ENCODE measurements at places on chromosomes 7 and 10.

DNA sequence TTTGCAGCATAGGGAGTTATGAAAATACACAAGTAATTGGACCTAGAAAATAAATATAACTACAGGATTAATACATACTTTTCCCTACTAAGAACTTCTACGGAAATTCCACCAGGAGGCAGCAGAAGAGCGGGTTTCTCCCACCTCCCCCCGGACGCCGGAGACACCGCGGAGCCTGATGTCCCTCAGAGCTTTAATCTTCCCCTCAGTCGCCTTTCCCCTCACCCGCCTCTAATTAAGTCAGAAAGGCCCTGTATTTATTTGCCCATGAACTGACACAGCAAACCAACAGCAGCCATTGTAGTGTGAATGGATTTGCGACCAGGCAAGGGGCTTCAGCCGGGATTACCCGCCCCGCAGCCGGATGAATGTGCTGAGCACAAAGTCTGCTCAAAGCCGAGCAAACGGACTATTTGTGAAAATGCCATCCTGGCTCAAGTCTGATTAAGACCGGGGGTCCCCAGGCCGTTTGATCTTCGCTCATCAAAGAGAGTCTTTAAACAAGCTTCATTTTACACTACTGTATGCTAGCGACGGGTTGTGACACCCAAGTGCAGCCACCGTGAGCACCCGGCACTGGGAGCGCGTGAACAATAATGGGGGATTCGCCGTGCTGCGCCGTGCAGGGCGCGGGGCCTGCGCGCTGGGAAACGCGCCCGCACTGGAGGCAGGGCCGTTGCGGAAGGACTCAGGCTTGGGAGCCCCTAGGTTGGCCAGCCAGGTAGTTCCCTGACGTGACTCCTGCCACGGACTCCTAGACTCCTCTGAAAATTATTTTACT, 5.6 kb upstream of the DKK1 start:
- DNase-seq = no peak

- no peak for DNase-seq
Measured at GRCh38 chr10:76229341-76229740, 797.9 kb downstream of the LRMDA start.

- no peak for DNase-seq
Measured at GRCh38 chr10:58781873-58782488, 269.3 kb downstream of the BICC1 start.

- DNase-seq = no peak
Measured at GRCh38 chr7:8714791-8715190, 281.4 kb downstream of the NXPH1 start.

DNA sequence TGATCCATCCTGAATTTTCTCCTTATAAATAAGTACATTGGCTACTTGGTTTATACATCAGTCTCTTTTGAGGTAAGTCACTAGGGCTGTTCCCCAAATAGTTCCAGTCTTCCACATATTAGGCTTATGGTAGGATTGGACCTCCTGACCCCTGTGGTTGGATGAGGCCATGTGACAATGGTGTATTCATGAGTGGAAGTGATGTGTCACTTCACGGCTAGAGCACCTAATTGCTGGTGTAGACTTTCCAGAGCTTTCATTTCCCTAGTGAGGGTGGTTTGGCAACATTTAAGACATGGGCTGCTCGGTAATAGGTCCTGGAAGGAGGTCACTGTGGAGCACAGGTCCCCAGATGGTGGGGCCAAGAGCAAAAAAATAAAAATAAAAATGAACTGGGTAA, 141.2 kb upstream of the ABCB5 start:
- no peak for DNase-seq

GRCh38 chr10:126502441-126502840, 114.2 kb upstream of the ADAM12 start:
- DNase-seq = no peak

DNA sequence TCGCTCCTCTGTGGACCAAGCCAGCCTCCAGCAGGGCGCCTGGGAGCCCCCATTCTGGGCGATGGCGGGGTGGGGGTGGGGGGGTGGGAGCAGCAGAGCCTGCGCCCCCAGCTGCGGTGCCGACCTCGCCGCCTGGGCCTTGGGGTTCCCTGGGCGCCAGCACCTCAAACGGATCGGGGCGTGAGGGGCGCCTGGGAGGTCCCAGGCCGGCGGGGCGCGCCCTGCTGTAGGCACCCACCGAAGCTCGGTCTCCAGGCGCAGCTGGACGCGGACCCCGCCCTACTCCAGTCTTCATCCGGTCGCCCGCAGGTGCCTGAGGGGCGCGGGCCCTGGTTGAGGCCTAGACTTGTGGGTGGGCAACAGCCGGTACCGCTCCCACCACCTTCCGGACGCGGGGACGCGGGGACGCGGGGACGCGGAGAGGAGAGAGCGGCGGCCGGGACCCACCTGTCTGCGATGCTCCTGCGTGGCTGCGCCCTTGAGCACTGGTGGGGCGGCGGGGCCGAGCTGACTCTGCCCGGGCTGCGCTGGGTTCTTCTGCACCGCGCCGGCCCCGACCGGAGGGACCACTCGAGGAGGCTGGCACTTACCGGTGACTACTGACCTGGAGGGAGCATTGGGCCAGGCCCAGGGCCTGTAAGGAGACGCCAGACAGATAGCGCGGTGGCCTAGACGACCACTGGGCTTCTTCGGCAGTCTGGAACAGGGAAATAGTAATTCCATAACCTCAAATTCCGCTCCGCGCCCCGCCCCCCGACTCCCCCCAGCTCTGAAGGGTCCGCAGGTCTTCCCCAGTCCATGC, 5.5 kb upstream of the KCP start:
- no peak for DNase-seq

DNA sequence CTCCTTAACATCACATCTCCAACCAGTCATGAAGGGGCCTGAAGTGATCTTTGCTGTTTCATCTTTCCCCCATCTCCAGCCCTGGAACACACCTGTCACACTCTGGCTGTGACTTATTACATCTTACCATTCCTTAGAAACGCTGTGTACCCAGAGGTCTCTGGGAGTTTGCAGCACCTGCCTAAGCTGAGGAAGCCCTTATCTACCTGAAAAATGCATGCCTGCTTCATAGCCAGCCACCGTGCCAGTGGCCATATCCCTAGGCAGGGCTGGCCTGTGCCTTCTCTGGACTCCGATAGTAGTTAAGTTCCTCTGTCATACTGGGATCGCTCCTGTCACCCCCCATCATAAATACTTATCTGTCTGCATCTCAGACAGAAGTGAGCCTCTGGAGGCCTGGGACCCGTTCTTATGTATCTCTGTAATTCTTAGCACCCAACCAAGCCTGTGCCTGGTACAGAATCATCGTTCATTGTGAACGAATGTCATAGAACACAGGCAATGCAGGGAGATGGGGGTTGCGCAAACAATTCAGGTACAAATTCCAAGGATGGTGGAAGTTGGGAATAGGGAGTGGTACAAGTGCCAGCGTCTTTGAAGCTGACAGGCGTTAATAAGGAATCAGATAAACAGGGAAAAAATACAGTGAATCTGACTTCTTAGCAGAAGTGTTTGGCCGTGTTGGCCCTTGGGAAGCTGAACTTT, 254.6 kb downstream of the CAMK1D start:
- DNase-seq = no peak

DNA sequence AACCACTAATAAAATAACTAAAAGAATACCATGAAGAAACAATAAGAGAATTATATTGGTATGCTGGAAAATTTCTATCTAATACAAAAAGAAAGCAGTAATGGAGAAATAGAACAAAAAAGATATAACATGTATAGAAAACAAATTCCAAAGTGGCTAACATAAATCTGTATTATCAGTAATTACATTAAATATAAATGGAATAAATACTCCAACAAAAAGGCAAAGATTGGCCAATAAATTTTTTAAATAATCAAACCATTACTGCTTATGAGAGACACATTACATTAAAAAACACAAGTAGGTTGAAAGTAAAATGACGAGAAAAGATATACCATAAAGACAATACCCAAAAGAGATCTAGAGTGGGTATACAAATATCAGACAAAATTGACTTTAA, 90.0 kb downstream of the ARHGAP22 start:
- no peak for DNase-seq

DNA sequence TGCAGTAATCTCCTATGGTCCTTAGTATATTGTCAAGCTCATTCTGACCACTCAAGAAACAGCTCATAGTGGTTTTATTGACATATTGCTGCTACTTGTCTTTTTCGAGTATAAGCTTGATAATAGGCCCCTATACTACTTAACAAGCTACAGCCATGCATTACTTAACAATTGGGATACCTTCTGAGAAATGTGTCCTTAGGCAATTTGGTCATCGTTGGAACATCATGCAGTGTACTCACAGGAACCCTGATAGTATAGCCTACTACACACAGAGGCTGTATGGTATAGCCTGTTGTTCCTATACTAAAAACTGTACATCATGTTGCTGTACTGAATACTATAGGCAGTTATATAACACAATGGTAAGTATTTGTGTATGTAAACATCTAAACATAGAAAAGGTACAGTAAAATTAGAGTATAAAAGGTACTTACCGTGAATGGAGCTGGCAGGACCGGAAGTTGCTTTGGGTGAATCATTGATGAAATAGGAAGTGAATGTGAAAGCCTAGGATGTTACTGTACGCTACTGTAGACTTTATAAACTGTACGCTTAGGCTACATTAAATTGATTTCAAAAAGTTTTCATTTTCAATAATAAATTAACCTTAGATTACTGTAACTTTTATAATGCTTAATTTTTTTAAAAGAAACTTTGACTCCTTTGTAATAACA, 160.9 kb downstream of the LRRC4 start:
- DNase-seq = no peak

DNA sequence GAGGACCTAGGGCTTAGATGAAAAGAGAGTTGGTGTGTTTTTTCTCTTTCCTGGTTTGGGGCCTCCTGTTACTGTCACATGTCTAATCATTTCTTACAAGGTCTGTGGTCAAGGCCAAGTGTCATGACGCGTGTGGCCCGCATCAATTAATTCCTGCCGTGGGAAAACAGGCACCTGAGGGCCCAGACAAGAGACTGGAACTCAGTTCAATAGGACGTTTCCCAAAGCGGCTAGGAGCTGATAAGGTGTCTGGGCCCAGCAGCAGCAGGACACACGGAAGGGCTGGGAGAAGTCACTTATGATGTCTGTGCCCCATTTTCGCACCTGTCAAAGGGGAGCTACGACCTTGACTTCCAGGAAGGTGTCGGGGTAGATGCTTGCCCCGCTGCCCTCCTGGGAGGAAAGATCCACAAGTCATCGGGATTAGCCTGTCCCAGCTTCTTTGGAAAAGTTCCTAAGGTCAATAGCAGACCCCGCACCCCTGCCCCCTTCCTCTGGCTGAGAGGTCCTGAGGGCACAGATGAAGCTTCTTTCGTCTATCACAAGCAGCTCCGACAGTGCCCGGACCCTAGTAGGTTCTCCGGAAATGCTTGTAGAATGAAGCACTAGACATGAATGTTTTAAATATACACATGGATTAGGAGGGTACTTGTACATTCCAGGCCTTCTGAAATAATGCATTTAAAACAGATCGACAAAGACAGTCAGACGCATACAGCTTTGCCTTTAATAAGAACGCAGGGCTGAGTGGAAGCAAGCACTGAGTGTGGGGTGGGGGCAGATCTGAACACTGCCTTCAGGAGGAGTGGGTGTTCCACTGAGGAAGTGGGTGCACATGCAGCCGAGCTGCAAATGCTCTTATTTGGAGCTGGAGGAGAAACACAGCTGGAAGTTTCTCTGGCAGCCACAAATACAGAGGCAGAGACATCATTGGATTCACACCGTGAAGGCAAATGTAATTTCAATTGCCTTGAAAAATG, 237.5 kb upstream of the GRB10 start:
- no peak for DNase-seq

- no peak for DNase-seq
Measured at GRCh38 chr7:158824028-158824427, 5.3 kb downstream of the ESYT2 start.
